ENCODE measurements at places on chromosomes 3 and 15.

DNA sequence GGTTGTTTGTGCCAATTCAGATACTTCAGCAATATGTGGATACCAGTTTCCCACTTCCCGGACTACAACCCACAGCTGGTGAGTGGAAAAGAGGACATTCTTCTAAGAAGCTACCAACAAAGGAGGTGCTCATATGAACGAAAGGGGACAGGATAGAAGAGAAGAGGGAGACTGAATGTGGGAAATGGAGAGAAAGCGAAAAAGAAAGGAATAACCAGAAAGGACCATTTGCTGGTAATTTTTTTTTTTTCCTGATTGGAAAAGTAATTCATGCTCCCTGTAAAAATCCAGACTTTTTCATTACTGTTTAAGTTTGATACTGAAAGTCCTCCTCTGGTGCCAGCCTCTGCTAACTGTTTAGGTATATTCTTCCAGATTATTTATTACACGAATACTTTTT is 1.5 kb upstream of the CHAC1 start:
- no peak for DNase-seq

GRCh38 chr15:71262599-71262998 is 147.3 kb downstream of the THSD4 start:
- DNase-seq, result no peak

DNA sequence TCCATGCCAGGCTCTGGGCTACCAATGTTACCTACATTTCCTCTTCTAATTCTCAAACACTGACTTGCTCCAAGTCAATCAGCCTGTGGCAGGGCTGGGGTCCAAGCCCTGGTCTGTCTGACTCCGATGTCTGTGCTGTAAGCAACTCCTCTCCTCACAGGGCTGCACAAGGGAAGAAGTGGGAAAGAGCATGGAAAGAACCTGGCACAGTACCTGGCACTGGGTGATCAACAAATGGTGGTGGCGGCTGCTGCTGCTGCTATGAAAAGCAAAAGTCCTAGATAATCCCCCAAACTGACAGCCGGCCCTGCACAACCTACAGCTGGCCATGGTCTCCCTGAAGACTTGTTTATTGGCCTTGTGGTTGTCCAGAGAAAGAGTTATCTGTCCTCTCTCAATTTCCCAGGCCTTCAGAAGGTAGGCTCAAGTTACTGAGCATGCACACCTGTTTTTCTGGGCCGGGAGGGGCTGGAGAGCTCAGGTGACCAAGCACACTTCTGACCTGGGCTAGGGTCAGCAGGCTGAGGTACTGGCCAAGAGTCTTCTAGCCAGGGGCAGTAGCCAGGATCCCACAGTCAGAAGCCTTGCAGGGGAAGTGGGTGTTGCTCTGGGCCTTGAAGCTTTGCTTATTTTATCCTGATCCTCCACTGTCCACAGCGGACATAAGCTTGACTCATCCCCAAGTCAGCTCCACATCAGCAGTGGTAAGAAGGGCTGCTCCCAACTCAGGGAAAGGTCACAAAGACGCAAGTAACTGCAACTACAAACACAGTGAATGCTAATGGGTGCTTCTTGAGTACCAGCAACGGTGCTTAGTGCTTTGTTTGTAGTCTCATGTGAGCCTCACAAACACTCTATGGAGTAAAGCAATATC is 35.3 kb upstream of the KY start:
- DNase-seq, result no peak

DNA sequence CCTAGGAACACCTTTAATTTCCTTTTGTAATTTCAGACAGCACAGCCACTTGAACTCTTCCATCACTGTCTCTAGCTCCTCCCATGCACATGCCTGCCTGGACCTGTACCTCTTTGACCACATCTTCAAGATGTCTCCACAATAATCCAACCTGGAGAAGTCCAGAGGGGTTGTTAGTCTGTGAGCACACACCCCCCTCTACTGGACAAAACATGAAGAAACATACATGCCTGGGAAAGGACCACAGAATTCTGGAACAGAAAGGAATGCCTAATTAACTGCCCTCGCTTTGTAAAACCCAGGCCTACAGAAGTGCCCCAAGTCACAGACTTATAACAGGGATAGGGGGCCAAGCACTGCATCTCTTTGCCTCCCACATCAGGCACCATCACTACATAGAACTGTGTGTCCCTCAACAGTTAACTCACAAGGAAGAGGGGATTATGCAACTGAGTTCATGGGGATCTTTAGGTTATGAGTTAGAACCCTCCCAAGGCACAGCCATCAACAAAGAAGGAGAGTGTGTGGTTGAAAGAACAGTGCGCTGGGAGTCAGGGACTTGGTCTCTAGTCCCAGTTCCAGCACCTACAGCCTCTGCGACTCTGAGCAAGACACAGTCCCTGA is 61.7 kb downstream of the FMN1 start:
- no peak for DNase-seq

DNA sequence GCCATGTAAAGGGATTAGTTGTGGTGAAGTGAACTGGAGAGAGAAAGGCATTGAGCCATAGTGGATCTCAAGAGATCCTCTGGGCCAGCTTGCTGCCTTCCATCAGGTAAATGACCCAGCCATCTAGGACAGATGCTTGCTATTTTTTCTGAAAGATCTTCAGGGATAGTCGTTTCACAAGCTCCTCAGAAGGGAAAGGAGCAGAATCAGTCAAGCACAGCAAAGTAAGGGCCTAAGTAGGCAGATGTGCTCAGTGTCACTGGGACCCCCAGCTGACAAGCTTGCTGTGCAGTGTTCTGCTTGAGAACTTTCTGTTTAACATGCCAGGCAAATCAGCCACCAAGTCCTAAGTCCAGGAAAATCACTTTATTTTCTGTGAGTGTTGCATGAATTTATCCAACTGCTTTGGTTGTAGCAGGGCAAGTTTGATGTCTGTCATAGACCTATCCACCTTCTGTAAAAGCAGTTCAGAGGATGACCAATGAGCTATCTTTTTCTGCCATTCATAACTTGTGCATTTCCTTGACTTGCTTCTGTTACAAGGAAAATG is 319.8 kb downstream of the IL5RA start:
- DNase-seq, result no peak
